ENCODE measurements at places on chromosomes 3 and 15.

GRCh38 chr15:70375006-70375431 lies 277.3 kb upstream of the TLE3 start:
- peak; percentile 56 for DNase-seq

DNA sequence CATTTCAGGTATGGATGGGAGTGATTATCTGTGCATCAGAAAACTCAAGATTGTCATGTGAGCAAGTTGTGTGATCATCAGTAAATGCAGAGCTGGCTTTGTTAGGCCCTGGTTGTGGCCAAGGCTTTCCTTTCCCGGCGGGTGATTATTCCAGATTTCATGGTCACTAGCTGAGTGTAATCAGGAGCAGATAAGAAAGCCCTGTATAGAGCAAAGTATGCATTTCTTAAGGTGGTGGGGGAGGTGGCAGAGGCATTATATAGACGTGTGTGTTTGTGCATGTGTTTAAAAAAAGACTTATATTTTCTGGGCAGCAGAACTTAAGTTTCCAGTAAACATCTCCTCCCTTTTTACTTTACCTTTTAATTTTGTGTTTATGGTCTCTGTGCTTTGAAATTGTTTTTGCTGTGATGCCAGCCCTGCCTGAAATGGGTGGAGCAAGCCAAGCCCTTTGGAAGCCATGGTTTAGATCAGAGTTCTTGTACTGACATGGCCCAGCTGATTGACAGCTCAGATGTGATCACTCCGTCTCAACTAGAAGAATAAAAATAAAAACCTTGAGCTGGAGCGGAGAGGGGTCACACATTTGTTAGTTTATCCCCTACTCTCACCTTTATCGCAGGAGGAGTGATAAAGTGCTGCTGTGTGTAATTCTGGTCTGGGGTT lies 22.2 kb downstream of the SMAD3 start:
- DNase-seq, result no peak

GRCh38 chr15:91413142-91413541 lies 313.1 kb downstream of the SV2B start:
- DNase-seq, result no peak

DNA sequence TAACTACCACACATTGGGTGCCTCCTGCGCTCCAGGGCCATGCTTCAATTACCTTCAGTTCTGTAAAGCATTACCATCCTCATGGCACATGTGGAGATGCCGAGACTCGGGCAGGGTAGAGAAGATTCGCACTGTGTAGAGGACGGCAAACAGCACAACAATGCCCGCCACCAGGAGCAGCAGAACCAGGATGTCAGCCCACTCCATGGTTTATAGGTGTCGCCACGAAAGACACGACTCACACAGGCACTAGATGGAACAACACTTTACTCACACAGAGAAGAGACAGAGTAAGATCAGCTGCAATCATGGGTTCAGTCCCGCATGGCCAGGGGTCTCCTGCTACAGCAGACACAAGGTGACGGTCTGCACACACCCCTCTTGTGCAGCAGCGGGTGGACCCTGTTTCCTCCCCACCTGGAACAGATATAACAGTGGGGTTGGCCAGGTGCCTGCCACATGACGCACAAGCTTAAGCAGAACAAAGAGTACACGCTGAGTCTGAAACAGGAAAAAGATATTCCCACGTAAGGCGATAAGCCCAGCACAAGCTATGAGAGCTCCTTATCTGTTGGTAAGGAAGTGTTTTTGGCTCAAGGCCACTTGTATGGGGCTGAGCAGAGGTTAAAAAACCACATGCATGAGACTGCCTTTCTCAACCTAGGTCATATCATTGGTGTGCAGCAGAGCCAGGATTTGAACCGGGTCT lies 2.5 kb upstream of the TBC1D21 start:
- no peak for DNase-seq

- DNase-seq, result no peak
These were observed 539 bp upstream of the TLNRD1 start for GRCh38 chr15:81000144-81000623.

- DNase-seq, result peak; percentile 67
These were observed 2.0 kb downstream of the FOXP1 start for GRCh38 chr3:71581457-71582035.

GRCh38 chr3:194166682-194167479 lies 30.9 kb downstream of the HES1 start:
- DNase-seq, result no peak

GRCh38 chr15:57384024-57384423 lies 7.7 kb downstream of the CGNL1 start:
- DNase-seq, result no peak

DNA sequence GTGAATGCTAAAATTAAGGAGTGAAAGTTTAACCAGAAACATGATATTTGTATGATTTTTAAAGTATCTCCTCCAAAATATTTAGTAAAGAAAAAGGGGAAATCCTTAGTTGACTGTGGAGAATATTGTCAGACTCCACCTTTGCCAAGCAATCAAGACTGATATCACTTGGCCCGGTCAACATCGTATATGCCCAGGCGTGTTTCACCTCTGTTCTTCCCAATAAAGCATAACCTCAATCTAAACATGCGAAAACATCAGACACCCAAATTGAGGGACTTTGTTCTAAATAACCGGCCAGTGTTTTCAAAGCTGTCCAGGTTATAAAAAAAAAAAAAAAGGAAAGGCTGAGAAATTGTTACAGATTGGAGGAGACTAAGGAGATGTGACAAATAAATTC lies 54.2 kb upstream of the PPP4R2 start:
- no peak for DNase-seq

DNA sequence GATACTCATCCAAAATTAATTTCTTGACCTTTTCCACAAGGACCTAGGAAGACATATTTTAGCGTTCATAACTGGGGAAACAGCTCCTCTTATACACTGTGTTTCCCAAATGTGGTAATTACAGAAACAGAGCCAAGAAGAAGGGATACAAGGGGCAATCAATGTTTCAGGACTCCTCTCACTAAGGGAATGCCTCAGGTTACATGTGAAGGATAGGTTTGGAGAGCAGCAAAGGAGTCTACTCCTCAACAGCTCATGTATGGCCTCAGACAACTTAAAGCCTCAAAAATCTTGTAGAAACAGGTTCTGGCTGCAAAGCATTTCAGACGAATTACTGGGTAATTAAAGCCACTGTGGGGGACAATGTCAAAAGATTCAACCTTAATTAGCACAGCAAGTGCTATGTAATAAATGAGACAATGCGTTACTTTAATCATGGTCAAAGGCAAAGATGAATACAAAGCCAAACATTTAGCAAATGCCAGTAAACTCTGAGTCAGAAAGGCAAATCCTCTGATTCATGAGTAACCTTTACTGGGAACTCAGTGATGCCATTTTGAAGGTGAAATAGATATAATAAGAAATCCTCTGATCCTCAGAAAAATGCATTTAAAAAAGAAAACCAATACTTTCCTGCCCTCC lies 1111.2 kb downstream of the TUSC7 start:
- no peak for DNase-seq

DNA sequence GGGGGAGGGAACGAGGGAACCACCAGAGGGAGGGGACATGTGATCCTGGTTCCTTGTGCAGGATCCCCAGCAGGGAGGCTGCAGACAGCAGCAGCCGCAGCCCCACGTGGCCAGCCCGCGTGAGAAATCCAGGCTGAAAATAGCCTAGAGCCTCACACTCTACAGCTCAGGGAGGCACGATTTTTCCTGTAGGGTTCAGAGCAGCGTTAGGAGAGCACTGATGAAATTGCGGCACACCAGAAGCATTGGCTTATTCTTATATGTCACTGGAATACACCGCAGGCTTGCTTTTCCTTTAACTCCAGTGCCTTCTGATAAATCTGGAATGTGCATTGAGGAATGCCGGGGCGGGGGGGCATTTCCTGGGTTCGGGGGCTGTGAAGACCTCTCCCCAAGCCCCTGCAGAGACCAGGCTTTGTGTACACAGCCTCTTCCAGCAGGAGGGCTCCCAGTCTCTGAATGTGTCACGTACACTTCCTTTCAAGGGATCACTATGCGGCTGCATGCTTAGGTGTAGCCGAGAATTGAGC lies 193.0 kb downstream of the ATP10A start:
- peak; percentile 66 for DNase-seq

DNA sequence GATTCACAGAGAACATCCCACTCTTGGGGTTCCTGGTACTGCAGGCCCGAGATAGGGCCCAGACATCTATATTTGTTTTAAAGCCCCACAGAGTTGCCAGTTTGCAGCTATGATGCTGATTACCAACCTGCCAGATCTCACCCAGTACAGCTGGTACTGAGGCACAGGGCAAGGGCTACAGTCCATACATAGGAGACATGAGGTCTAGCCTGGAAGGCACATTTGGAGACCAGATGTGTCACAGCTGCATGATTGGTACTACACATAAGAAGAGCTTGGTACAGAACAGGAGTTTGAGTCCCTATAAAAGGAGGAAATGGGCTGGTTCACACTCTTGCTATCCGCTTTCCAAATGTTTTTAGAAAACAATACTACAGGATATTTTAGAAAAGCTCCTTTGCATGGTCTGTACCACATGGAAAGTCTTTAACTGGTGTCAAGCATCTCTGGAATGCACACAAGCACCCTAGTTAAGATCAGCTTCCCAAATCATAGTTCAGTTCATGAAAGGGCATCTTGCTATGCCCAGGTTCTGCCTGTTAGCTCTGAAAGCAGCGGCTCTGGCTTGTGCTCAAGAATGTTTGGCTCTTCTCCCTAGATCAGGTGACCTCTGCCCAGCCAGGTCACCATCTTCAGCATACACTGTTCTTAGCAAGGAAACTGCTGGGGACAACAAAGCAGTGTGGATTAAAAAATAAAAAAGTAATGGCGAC lies 20.6 kb downstream of the MTMR14 start:
- no peak for DNase-seq

DNA sequence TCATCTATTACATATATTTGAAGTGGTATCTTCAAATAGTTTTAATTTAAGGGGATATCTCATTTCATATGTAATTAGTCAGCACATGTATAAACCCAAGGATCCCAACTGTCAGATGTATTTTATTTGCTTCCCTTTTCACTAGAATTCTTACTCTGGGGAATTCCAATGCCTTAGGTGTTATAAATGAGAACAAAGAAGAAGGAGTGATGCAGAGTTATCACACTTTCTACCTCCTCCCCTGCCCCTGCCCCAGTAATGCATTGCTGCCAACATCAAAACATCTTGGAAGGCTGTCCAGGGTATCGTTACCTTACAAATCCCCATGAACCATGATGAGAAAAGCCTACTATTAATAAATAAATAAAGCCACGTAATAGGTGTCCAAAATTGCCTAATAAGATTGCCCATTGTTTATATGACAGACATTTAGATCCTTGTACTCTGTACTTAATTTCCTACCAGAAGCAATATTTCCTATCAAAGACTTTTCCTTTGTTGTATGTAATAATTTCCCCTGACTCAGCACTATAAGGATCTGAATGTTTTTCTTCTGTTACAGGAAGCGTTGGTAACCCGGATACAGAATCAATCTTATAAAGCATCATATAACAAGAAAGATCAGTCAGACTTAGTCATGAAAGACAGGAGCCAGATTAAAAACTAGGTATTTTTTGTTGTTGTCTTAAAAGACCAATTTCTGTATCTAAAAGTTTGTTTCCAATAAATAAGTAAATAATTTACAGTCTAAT lies 38.8 kb downstream of the CBLB start:
- no peak for DNase-seq

GRCh38 chr3:171522651-171523050 lies 62.4 kb upstream of the TNIK start:
- no peak for DNase-seq

- no peak for DNase-seq
These were observed 50.5 kb downstream of the NMD3 start for GRCh38 chr3:161271646-161272045.

DNA sequence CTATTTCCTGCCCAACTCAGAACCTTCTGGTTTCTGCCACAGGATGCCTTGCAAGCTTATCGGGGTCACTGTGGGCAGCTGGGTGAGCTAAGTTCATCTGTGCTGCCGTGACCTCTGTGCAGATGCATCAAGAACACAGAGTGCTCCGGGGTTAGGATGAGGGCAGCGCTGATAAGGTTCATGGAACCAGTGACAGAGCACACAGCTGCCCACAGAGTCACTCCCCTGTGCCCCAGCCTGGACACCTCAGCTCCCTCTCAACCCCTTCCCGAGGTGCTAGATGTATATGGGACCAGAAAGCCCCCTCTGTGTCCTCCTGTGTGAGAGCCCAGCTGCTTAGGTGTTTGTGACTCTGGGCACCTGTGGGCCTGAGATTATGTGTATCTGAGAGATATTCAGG lies 15.8 kb upstream of the ALAS1 start:
- DNase-seq, result no peak

DNA sequence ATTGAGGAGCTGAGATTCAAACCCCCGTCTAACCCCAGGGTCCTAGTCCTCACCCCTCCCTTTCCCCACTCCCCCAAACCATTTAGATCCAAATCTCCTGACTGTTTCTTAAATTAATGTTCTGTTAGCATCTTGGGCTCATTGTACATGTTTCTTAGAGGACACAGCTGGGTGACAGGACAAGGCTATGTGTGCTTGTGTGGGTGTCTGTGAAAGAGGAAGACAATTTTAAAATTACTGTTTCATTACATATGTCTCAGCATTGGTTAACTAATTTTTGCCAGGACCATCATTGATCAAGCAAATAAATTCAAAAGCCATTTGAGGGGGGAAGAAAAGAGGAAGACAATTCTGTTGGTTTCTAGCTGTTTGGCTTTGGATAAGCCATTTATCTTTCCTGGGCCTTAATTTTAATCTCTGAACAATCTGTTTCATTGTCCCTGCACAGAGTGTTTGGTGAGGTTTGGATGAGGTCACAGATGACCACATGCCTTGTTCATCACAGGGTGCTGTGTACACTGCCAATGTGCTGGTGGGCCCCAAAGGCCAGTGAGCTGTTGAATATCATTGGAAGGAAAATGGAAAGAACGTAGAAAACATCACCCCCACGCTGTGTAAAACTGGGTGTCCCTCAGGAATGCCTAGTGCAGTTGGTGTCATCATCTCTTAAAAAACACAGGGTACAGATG lies 51.9 kb downstream of the RPLP1 start:
- DNase-seq, result no peak

DNA sequence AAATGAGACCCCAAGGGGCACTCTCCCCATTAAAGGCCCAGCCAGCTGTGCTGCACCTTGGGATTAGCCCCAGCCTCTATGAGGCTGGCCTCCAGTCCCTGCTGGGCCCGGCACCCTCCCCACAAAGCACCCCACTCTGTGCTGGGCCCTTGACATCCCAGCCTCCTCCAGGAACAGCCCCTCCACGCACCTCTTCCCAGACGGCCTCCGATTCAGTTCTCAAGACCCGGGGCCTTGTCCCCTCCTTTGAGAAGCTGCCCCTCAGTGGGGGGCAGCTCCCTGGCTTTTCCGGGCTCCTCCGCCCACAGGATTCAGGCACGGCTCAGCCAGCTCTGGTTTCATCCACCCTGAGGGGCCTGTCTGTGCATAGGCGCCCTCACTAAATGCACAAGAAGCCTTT lies 144.1 kb downstream of the LRRK1 start:
- DNase-seq, result no peak

GRCh38 chr3:150142936-150143335 lies 172.2 kb upstream of the PFN2 start:
- no peak for DNase-seq

- no peak for DNase-seq
These were observed 901.4 kb downstream of the MCTP2 start for GRCh38 chr15:95132774-95133173.

- no peak for DNase-seq
These were observed 15.7 kb downstream of the PDIA5 start for GRCh38 chr3:123082370-123083065.

- DNase-seq, result peak; percentile 57
These were observed 16.1 kb downstream of the FGF7 start for GRCh38 chr15:49438962-49439631.

- no peak for DNase-seq
These were observed 37.8 kb upstream of the GRIP2 start for GRCh38 chr3:14577897-14578296.

Measured in sciatic nerve (tissue), 2 donors.